ENCODE measurements at places on chromosomes 7 and 10.

DNA sequence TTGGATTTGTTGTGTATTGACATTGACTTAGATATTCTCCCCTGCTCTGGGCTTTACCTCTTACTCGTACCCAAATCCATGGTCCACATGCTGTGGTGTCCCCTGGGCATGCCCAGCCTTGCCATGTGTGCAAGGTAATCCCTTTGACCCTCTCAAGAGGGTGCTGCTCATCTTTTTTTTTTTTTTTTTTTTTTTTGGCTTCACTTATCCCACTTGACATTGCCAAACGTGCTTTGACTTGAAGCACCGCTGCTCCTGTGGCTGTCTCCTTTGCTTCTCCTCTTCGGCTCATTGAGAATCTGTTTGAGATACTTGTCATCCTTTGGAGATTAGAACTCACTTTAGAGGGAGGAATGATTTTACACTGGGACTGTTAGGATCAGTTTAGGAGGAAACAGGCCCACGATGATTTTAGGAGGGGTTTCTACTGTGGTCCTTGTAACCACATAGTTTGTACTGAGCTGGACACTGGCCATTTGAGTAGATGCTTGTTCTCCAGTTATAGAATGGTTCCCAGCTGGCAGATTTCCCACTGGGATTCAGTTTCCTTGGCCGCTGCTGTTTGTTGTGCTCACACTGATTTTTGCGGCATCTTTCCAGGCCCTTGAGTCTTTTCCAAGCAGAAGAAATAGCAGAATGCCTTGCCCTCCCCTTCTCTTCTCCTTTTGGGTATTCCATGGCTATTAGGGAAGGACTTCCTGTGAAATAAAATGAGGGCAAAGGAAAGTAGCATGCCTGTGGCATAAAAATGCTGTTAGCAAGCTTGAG lies 184.8 kb downstream of the AUTS2 start:
- no peak for DNase-seq

GRCh38 chr7:90596671-90597562 lies 796 bp downstream of the CDK14 start:
- DNase-seq: no peak

- peak; percentile 25 for DNase-seq
These were observed 144.3 kb upstream of the ZMIZ1 start for GRCh38 chr10:78924319-78925003.

GRCh38 chr10:71476228-71477011 lies 79.7 kb downstream of the CDH23 start:
- no peak for DNase-seq

- DNase-seq: no peak
These were observed 66.7 kb upstream of the FGL2 start for GRCh38 chr7:77266291-77266794.

DNA sequence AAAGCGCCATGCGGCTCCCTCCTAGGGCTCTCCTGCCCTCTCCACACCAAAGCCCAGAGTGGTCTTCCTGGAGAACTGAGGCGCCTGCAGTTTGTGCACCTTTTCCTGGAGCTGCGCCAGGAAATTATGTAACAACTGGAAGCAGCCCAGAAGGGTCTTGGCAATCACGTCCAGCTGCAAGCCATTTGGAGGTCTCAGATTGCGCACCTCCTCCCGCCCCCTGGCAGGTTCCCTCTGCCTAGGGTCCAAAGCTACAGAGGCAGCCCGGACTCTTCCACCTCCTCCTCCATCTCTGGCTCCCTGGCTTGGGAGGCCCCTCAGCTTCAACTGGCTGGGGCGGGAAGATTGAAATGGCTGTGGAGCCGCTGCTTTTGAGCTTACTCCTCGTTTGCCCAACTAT lies 34.0 kb upstream of the SFTPD start:
- DNase-seq: no peak

GRCh38 chr7:141763797-141764196 lies at the start of gene TAS2R3:
TAS2R3 (plus strand) TSS chr7:141764097; CDS start chr7:141764159, 62 bp downstream.
- DNase-seq: no peak

- DNase-seq: no peak
These were observed 32.0 kb upstream of the ABCB4 start for GRCh38 chr7:87507446-87507845.

GRCh38 chr7:16465469-16466361 lies at the start of gene SOSTDC1:
SOSTDC1 (minus strand) TSS chr7:16465738; CDS start chr7:16465668, 70 bp downstream.
- DNase-seq: no peak

GRCh38 chr7:101940830-101941229 lies 123.4 kb downstream of the CUX1 start:
- peak; percentile 57 for DNase-seq

GRCh38 chr10:83724471-83725241 lies 414.7 kb upstream of the GHITM start:
- DNase-seq: no peak

Data from NCI-H2107 (cell line).